ENCODE measurements at places on chromosomes 3 and 15.
A peak's percentile ranks its signal among the peaks of the same experiment; 100 is the strongest.

DNA sequence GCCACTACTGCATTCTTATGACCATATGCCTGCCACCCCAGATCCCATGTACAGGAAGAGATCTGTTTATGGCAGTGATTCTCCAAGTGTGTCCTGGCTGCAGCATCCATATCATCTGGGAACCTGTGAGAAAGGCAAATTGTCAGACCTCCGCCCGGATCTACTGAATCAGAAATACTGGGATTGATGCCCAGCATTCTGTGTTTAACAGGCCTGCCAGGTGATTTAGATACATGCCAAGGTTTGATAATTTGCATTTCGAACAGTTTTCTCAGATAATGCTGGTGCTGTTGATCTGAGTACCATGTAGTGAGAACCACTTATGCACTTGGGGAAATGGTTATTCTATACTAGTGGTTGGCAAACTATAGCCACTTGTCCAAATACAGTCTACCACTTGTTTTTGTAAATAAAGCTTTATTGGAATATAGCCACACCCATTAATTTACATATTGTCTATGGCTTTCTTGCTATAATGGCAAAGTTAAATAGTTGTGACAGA, 165.4 kb downstream of the SSR3 start:
- no peak for DNase-seq

DNA sequence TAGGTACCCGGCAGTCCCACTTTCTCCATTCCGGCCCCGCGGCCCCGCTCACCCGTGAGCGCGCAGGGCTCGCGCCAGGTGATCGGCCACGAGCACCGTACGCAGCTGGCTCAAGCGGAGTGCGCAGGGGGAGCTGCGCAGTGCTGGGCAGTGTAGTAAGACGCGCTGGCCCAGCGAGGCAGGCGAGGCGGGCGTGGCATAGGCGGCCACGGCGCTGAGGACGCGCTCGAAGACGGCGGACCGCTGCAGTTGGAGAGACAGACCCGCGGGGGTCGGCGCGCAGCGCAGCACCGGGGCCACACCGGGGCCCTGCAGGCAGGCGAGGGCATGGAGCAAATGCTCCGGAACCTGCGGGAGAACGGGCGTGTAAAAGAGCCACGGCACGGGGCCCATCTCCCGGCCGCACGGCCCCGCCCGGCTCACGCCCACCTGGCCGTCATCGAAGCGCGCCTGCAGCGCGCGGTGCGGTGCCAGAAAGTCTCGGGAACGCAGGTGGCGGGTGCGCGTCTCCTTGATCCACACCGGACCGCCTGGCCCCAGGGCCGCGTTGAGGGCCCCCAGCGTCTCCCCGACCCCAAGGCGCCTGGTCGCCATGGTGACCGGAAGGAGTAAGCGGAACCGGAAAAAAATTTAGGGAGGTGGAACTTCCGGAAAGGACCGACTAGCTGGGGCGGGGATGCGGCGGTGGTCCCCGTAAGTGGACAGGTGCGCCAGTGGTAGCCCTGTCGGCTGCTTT, at the start of gene DALRD3:
Gene DALRD3, minus strand, starts transcription at position 610 of the 736 bp plus-strand sequence. Its CDS starts 16 bp downstream, at position 594.
- DNase-seq = peak; percentile 44

DNA sequence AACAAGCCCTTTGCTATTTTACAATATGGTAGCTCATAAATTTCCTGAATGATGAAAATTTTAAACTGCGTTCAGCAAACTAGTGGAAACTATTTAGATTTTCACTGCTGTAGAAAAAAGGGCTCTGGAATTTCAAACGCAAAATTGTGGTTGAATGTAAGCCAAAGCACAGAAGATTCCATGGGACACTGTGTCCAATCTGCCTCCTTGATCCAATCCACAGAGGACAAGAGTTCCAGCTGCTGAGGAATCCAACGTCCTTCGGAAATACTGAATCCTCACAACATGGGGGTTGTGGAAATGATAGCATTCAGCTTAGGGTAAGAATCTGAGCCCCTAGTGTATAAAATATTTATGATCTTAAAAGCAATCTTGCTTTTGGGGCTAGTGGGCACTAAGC, 161.0 kb downstream of the PLD1 start:
- DNase-seq = no peak

DNA sequence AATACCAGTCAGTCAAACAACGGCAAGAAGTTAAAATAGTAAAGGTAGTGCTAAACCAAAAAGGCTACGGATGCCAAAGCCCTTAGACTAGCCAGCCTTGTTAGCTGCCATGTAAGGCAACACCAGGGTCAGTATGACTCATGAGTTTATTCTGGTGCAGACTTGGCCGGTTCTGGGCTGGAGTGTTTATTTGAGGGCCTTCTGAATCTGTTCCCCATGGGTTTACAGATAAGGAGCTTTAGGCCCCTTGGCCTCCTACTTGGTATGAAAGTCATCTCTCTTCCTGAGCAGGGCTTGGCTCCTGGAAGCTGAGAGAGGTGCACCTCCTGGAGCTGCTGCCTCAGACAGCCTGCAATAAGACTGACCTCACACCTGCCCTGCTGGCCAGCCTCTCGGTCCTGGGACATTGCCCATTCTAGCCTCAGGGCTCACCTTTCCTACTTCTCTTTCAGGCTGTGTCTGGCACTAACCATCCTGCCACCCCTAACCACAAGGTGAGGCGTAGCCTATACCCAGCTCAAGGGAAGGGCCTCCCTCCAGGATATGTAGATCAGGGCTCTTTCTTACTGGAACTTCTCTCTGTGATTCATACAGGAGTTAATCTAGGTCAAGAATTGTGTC, 10.4 kb upstream of the RTP1 start:
- DNase-seq = no peak

DNA sequence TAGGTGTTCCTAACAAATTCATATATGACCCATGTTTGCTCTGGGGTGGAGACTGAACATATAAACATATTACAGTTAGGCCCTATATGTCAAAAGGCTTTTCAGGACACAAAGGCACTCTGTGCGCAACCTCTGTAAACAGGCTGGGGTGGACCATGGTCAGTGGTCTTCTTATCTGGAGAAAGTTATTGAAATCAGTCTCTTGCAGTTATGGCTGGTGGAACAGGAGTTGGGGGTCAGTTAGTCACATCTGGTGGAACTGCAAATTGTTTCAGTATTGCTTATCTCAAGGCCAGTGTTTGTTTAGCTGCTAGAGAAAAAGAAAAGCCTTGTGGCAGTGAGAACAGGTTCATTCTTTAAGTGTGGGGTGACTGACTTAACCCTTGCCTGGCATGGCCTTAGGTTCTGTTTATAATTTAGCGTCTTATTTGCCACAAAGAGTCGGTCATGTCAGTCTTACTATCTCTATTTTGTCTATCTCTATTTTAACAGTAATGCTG, 5.9 kb upstream of the GP9 start:
- DNase-seq = no peak

GRCh38 chr15:44790656-44791055, 54.3 kb downstream of the TRIM69 start:
- no peak for DNase-seq

DNA sequence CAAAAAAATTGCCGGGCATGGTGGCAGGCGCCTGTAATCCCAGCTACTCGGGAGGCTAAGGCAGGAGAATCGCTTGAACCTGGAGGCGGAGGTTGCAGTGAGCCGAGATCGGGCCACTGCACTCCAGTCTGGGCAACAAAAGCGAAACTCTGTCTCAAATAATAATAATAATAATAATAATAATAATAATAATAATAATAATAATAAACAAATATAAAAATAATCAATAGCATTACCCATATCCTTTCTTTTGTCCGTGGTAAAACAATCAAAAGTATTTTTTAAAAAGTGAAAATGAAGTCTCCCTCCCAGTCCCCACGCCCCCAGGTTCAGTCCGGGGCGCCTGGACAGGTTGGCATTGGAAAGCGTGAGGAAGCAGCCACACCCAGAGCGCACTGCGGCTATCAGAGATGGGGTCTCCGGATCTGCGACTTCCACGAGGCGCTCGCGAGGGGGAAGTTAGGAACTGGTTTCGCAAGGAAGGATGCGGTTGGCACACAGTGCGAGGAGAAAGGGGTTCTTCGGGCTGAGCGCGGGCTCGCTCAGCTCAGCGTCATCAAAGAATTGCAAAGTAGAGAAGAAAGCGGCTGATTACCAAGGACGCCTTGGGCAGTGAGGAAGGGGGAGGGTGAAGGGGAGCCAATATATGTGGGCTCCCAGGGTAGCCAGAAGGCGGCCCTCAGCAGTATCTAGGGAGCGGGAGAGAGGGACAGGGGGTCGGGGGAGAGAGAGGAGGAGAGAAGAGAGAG, 69.5 kb upstream of the EPHB3 start:
- DNase-seq = no peak

- no peak for DNase-seq
Measured at GRCh38 chr15:42329161-42329560, 30.1 kb upstream of the CAPN3 start.

- no peak for DNase-seq
Measured at GRCh38 chr3:50687127-50687751, 12.5 kb downstream of the DOCK3 start.

DNA sequence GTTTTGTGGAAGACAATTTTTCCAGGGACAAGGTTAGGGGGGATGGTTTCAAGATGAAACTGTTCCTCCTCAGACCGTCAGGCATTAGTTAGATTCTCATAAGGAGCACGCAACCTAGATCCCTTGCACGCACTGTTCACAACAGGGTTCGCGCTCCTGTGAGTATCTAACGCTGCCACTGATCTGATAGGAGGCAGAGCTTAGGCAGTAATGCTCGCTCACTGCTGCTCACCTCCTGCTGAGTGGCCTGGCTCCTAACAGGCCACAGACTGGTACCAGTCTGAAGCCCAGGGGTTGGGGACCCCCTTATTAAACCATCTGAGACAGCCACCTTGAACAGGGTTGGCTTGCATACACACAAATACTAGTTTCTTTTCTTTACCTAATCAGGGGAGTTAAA, 13.5 kb upstream of the IMPG2 start:
- DNase-seq = no peak

DNA sequence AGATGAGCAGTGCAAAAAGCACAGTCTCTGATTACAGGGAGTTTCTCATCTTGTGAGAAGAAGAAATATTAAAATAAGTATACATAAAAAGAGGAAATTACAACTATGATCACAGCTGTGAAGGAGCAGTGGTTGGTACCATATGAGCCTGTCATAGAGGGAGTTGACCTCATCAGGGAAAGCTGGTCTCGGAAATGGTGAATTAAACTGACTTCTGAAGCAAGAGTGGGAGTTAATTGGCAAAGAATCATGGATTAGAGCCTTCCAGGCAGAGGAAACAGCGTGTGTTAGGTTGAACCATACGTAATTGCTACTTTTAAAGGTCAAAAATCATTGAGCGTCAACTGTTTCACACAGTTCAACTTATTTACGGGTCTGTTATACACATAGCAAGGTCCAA, 539.1 kb downstream of the EDEM1 start:
- DNase-seq = no peak

DNA sequence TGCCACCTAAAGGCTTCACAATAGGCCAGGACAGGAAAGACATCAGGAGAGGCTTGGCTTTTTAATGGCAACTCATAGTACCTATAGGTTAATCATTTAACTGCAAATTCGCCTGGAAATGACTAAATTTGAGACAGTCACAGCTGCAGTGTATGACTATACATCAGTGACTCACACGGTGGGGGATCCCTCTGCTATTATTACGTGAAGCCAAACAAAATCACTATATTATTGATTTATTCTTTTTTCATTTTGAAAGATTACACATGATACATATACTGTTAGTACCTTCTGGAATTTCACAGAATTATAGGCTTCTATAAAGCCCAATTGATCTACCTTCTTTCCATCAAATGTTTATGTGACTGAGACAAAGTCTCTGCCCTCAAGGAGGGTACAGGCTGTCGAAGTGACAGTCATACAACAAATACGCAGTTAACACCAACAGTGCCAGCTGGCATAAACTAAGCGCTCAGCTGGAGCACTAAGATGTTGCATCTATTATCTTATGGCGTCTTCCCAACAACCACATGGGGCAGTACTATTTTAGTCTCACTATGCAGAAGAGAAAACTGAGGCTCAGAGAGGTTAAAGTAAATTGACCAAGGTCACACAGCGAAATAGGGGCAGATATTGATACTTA, 82.0 kb upstream of the LMOD3 start:
- DNase-seq = peak; percentile 34

DNA sequence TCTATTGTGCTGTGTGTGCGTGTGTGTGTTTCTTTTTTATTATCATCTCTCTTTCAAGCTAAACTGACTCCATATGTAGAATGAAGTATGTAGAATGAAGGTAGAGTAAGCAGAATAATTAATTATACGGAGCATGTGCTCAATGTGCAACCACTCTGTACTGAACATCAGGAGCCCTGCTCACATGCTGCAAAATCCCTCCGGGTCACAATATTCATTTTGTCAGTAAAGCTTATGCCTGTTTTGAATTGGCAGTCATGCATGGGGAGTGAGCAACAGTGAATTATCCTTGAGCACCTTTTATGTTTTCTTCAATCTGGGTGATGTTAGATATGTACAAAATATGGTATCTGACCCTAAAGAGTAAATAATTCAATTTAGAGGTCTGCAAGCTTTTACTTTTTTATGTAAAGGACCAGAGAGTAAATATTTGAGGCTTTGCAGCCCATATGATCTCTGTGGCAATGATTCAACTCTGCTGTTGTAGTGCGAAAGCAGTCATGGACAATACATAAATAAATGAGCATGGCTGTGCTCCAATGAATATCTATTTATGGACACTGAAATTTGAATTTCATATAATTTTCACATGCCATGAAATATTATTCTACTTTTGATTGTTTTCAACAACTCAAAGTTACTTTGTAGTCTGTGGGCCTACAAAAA, 199.9 kb downstream of the VGLL3 start:
- no peak for DNase-seq

GRCh38 chr3:39587113-39587512, 119.6 kb downstream of the MOBP start:
- no peak for DNase-seq
